ENCODE measurements at places on chromosomes 3 and 15.

DNA sequence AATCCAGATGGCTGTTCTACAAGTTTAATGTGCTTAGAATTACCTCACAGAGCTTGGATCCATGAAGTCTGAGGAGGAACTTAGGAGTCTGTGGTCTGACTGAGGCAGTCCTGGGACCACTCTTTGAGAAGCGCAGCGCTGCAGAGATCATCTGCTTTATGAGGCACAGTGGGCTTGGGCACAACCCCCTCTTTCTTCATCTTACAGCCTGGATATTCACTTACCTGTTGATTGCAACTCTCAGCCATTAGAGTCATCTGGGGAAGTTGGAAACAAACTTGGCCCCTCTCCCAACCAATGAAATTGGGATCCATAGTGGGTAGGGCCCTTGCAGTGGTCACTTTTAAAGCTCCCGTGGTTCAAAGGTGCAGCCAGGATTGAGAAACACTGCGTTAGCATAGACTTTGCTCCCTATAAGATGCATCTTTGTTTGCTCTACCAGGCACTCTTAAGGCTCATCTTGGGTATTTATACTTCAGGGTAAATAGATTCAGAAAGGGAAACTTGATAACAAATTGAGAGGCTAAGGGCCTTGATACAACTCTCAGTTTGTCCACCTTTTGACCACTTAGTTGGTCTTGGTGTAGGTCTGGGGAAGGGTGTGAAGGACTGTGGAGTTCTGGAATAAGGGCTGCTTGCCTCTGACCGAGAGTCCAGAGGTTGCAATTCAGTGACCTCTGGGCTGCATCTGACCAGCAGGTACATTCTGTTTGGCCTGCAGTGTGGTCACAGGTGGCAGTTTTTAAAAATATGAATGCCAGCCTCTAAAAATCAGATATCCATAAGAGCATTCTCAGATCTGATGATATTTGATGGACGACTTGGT, 22.8 kb downstream of the FEM1B start:
- DNase-seq, result no peak

- no peak for DNase-seq
These were observed 611 bp upstream of the SLC27A2 start for GRCh38 chr15:50181201-50181968.

- DNase-seq, result no peak
These were observed 908 bp upstream of the RARB start for GRCh38 chr3:25427155-25427554.

GRCh38 chr3:54917174-54917573, 10.7 kb downstream of the LRTM1 start:
- DNase-seq, result no peak

- DNase-seq, result no peak
These were observed 45.1 kb upstream of the LPP start for GRCh38 chr3:188108703-188109412.

DNA sequence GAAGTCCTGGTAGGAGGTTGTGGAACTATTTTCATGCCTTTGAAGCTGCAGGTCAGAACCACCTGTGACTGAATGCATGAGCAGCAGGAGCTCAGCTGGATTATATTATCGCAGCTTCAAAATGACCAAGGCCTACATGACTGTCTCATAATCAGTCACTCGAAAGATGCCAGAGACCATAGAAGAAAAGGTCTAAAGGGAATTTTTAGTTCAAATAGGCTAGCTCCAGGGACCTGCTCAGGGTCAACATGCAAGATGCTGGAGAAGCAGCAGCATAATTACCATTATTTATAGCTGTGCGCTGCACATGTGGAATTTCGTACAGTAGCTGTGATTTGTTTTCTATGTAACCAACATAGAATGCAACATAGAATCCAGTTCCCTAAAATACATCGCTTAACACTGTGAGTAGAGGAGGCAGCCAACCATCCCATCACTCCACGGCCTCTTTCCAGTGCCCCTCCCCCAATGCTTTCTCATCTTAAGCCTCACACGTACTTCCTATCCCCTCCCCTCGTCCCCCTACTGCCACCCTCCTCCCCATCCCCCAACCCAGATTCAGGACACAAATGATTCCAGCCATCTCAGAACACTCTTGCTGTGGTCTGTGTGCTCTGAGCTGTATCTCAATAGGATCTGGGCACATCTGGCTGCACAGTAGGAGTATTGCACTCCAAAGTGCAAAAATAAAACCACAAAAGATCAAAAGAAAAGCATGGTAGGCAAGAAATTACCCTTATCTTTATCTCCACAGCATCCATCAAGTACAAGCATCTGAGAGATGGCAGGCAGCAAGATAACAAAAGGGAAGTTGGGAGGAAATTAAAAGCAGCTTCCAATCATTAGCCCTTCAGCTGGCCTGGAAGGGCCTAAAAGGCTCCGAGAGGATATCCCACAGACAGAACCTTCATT, 352.8 kb upstream of the SEMA6D start:
- DNase-seq, result no peak

- DNase-seq, result no peak
These were observed 154.1 kb downstream of the WNT5A start for GRCh38 chr3:55333046-55333445.

DNA sequence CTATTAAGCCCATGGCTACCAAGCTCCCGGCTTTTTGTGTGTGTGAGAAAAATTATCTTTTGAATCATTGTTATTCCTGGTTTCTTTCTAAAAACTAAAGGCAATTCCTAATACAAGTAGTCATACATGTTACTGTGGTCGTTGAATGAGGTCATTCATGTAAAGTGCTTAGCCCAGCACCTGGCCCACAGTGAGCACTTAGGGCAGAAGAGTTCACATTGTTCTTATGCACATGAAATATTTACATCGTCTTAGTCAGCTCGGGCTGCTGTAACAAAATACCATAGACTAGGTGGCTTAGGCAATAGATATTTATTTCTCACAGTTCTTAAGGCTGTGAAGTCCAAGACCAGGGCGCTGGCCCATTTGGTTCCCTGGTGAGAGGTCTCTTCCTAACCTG, 216.1 kb downstream of the SHQ1 start:
- no peak for DNase-seq

DNA sequence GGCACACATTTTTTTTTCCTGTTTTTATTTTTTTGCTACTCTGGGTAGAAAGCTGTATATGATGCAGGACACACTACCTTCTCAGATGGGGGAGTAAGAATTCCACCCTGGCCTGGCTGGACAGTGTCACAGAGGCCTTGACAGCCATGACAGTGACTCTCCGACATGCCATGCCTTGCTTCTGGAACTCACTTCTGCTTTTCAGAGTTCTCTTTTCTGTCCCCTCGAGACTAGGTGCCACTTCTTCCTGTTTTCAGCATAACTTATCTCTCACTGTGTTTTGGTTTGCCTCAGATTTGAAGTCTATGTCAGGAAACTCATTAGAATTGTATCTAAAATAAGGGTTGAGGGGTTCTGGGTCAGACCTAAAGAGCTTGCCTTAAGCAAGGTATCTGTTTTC, 69.1 kb upstream of the SEC13 start:
- DNase-seq, result no peak

DNA sequence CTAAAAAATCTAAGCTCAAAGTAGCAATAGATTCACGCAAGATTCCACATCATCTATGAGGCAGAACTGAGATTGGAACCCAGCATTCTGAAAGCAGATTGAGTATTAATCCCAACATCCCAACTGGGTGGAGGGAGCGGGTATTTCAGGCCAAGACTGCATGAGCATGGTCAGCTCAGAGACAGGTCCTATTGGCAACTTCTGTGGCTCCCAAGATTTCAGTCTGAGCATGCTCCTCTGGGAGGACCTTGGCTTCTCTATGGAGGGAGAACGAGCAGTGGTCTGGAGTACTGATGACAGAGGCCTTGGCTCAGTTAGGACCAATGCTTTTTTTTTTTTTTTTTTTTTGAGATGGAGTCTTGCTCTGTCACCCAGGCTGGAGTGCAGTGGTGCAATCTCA, 4.0 kb upstream of the ITGA11 start:
- DNase-seq, result no peak

GRCh38 chr15:61169275-61169903, 59.7 kb downstream of the RORA start:
- DNase-seq, result no peak

DNA sequence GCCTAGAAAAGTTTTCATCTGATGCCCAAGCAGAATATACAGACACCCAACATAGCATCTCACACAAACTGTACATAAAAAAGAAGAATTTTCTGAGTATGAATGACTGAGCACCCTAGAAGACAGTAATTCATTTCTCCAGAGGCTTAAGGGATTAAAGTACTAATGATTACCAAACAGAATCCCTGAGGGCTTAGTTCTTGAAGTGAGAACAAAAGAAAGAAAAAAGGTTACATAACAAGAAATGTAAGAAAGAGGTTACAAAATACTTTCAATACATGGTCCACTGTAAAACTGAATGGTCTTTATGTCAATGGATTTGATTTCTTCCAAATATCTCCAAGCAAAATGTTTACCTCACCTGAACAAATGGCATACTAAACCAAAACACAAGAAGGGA, 9.1 kb upstream of the NEK10 start:
- DNase-seq, result no peak

GRCh38 chr3:157045238-157045850, 114.6 kb downstream of the CCNL1 start:
- no peak for DNase-seq

DNA sequence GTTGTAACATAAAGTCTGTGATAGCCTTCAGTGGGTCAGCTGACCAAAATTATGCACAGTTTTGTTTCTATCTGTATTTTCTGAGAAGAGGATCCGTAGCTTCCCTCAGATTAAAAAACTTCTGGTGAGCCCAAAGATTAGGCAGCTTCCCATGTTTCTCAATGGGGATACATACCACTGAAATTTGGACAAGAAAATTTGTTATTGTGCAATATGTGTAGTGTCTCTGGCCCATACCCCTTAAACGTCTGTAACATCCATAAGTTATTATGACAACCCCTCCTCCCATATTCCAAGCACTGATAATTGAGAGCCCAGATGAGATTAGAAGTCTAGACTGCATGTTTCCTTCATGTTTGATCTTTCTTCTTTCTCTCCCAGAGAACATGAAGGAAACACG, 1.9 kb upstream of the MITF start:
- DNase-seq, result no peak

Data from stimulated activated CD4-positive, alpha-beta T cell treated with anti-CD3 and anti-CD28 coated beads, TNF-alpha, amount 100 ng/mL, for 24 hours (primary cell).